ENCODE measurements at places on chromosomes 4 and X.
A peak's percentile ranks its signal among the peaks of the same experiment; 100 is the strongest.

- peak; percentile 16 for DNase-seq
These were observed 515.7 kb downstream of the RPA4 start for GRCh38 chrX:97399400-97399799.

DNA sequence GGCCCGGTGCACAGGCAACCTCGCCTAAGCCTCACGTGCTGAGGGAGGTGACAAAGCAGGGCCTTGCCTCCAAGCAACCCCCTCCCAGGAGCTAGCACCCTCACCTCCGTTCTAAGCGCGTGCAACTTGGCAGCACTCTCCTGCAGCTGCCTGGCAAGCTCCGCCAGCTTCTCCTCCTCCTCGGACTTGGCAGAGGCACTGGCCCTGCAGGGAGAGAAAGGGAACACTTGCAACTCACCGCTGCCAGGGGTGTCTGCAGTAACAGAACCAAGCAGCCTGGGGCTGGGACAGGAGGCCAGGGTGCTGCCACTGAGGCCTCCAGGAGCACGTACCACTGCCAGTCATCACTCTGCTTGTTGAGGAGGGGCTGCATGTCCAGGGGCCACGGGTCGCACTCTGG, 10.3 kb upstream of the TREX2 start:
- no peak for DNase-seq

GRCh38 chr4:186021461-186022167, 47.3 kb upstream of the TLR3 start:
- DNase-seq: no peak

DNA sequence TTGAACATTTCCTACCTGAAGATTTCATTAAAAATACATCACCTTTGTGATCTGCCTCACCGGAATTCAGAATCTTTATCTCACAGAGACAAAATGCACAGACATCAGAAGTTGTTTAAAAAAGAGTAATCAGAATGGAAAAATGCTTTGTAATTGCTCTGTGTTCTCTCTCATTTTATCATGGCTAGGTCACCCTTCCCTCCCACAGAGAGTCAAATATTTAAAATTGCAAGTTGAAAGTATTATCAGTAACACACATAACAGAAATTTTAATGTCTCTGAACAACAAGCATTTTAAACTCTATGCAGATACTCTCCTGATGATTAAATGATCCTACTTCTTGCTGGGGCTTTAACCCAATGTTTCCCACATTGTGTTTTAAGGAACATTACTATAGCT, 362.0 kb downstream of the CBLL2 start:
- DNase-seq: no peak

DNA sequence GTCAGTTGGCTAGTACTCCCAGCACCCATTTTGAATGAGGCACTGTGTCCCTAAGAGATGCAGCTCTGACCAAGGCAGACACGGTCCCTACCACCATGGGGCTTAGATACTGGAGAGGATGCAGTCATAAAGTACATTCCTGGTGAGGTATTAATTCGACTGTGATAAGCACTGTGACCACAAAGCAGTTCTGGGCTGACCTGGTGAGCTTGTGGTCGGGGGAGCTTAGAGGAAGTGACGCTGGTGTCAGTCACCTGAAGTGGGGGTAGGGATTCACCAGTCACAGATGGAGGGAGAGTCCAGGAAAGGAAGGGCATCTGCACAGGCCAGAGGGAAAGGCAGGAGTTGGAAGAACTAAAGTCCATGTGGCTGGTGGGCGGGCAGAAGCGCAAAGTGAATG, 15.8 kb upstream of the CLTRN start:
- no peak for DNase-seq

DNA sequence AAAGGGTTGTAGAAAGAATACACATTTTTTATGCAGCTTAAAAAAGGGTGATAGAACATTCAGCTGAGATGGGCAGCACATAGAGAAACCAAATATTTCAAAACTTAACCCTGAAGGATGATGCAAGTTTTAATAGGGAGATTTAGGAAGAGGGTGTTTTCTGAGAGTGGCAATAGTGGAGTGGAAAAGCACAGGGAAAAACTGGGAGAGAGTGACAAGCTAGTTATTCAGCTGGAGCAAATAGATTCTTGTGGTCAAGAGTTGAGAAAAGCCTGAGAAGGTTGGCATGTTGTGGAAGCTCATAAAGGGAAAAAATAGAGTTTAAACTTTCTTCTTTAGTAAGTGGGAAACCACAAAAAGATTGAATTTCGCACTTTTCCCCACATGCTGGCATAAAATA, 359.6 kb upstream of the PITX2 start:
- no peak for DNase-seq

- no peak for DNase-seq
These were observed 48.8 kb upstream of the SHOX start for GRCh38 chrX:581720-582298.

Measured in H54 (cell line).